ENCODE measurements at places on chromosomes 5 and 9.

DNA sequence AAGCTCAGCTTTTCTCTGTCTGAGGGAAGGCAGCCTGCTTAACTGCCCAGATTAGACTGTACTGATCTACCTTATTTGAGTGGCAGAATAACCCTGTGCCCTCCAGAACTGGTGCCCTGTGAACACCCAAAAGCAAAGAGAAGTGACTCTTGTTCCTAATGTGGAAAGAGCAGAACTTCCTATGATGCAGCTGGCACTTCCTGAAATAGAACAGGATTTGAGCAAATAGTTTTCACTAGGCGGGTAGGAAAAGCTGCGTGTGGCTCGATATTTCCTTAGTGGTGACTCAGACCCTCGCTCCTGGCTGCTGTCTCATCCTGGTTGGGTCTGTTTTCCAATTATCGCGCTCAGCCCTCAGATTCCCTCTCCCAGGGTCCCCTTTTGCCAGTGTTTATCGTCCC lies 89.9 kb downstream of the SH3TC2 start:
- DNase-seq, result no peak

- no peak for DNase-seq
These were observed 4.2 kb downstream of the NINJ1 start for GRCh38 chr9:93129691-93130500.

DNA sequence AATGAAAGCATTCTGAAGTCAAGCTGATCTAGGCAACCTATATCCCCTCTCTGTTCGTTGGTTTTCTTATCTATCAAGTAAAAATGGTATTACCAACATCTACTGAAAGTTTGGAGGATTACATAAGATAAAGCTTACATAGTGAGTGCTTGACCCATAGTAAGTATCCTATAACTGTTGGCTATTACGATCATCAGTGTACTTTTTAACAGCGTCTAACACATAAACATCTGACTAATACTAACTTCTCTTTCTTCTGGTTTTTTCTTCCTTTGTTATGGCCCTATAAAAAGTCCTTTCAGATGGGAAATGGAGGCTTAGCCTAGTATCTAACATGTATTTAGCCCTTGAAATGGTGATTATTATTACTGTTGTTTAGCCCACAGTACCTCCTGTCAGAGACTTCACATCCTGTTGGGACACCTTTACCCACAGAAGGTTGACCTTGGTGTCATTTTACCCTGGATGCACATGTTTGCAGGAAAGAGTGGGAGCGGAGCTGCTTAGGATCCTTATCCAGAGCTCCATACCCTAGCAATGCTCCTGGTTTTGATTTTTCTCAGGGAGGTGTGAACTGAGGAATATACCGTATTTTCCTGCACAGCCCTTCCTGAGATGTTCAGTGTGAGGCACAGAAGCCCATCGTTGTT lies 6.0 kb downstream of the INSYN2B start:
- no peak for DNase-seq

DNA sequence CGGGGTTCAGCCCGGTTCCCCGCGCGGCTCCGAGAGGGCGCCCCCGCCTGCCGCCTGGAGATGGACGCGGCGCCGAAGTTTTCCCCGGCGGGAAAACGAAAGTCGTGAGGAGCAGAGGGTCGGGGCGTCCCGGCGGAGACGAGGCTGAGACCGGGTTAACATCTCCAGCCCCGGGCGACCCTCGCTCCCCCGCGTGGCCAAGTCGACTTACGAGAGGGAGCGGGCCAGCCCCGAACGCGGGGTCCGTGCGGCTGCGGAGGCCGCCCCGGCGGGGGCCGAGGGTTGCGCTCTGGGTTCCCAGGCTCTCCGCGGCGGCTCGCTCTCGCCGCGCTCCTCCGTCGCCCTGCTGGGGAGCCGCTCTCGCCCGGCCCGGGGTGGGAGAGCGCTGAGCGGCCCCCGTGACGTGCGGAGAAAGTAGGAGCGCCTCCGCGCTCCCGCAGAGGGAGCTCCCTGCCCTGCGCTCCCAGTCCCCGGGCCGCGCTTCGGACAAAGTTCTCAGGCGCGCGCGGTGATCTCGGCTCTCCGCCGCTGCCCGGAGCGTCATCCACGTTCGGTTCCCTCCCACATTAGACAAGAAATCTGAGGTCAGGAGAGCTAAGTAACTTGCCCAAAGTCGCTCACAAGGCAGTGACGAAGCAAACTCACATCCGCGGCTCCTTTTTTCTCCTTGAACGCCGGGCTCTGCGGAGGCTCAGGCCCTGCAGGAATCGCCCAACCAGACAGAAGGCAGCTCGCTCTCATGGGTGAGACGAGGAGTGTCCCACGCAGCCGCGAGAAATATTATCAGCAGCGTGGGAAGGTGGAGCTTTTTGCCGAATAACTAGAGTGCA lies 1.2 kb upstream of the GCNT4 start:
- DNase-seq, result peak; percentile 60

DNA sequence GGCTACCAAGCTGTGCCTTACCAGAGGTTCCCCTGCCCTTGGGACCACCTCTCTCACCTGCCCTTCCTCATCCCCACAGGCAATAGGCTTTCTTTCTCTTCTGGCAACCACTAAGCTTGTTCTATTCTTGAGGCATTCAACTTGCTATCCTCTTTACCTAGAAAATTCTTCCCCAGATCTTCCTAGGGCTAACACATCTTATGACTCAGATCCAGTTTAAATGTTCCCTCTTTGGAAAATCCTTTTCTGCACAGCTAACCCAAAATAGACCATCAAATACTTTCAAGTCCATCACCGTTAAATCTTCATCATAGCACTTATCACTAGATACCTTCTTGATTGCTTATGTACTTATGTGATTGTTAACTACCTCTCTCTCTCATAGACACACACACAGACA lies 93.7 kb downstream of the ENC1 start:
- no peak for DNase-seq

GRCh38 chr5:59130431-59130830 lies 547.6 kb downstream of the RAB3C start:
- no peak for DNase-seq

DNA sequence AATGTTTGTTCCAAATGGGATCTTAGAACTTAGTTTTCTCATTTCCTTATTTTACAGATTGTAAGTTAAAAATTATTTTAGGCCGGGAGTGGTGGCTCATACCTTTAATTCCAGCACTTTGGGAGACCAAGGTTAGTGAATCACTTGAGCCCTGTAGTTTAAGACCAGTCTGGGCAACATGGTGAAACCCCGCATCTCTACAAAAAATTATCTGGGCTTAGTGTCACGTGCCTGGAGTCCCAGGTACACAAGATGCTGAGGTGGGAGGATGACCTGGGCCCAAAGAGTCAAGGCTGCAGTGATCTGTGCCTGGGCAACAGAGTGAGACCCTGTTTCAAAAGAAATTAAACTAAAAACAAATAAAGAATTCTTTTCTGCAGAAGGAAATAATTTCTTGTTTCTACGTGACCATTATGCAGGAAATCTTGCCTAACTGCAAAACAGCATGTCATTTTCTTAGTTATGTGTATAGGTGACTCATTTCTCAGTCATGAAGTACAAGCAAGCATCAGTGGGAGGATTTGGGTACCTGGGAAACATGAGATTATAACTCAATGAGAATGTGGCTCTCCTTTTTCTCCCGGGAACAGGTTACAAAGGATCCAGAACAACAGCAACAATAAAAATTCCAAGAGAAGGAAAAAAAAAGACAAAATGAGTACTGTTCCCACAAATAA lies 375.1 kb upstream of the ST8SIA4 start:
- DNase-seq, result no peak

GRCh38 chr9:38257626-38258215 lies 134.8 kb upstream of the ALDH1B1 start:
- DNase-seq, result no peak

GRCh38 chr9:133463234-133463863 lies 3.6 kb downstream of the CACFD1 start:
- no peak for DNase-seq

DNA sequence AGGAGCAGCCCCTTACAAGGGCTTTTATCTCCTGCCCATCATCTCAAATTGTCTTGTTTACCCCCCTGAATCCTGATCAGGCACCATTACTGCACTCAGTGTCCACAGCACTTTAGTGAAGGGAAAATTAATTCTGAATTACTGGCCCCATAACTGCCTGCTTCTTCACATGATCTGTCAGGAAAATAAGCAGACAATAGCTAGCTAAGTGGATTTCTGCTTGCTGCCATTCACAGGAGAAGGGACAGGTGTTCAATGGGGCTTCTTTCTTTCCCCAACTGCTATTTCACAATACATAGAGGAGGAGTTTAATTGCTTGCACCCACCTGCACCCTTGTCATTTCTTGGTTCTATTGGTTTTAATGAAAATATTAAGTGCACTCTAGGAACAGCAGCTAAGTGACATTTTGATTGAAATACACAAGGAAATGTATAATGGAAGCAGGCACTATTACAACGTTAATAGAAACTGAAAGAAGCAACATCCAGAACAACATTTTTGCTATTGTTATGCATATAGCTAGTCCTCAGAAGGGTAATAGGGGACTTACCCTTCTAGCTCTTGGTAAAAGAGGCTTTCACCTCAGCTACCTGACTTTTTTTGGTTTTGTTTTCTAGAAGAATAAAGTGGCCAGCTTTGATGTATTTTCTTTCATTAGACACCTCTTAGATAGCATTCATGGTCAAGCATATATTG lies 599.3 kb upstream of the TLE4 start:
- DNase-seq, result no peak

DNA sequence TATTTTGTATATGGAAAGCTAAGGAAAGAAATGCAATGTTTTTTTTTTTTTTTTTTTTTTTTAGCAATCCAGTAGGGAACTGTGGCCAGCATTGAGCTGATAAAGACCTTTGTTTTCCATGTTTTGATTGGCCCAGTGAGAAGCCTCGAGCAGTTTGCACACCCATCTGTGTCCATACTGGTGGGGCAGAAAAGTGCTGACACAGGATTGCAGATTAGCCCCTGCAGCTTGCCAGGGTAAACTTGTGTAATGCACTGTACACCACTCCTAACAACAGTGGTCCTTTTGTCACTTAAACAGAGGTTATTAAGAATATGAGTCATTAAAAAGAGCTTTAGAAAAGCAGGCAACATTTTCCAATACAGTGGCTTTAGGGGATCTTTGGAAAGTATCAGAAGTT lies 132.8 kb upstream of the CDKN2B start:
- DNase-seq, result no peak

- no peak for DNase-seq
These were observed 122.9 kb downstream of the NXNL2 start for GRCh38 chr9:88657893-88658292.

- no peak for DNase-seq
These were observed 15.7 kb downstream of the PNPLA7 start for GRCh38 chr9:137534256-137535119.

- no peak for DNase-seq
These were observed 25.1 kb downstream of the MGAT1 start for GRCh38 chr5:180777475-180777874.

DNA sequence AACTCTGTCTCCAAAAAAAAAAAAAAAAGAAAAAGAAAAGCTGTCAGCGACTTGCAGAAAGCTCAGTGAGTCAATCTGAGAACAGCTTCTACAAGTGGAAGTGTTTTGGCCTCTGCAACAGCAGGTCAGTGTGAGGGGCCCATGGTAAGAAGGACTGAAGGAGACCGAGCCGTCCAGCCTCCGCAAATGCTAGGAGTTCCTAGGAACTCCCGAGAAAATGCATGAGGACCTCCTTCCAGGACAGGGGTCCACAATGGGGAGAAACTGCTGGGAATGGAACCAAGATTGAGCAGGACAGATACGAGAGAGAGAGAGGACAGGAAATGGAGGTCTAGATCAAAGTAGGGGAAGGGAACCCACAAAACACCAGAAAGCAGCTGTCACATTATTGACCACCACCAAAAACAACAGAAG lies 180.5 kb downstream of the CRB2 start:
- no peak for DNase-seq

DNA sequence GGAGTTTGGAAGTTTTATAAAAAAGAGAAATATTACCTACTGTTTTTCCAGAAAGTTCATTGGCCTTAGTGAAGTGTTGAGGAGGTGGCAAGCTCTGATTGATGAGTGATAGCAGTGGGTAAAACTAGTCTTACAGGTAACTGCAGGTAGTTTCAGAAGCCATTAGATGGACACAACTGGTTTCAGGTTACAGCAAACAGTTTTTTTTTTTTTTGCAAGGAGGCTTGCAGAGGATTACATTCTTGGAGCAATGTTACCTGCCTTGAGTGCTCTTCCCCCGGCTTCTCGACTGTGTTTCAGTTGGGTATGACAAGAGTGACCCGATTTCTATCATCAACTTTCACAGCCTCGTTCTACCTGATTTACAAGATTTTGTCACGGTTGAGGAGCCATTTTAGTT lies 333.4 kb downstream of the YTHDC2 start:
- no peak for DNase-seq

DNA sequence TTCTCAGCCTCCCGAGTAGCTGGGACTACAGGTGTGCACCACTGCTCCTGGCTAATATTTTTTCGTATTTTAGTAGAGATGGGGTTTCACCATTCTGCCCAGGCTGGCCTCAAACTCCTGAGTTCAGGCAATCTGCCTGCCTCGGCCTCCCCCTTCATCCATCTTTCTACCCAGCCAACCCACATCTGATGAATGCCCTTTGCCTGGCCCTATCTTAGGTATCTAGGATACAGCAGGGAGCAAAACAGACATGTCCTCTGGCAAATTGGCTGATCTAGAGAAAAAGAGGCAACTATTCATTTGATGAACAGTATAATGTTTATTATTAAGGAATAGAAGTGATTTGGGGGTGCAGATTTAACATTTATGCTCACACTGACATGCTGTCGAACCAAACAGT lies 123.0 kb downstream of the TRIO start:
- DNase-seq, result no peak

DNA sequence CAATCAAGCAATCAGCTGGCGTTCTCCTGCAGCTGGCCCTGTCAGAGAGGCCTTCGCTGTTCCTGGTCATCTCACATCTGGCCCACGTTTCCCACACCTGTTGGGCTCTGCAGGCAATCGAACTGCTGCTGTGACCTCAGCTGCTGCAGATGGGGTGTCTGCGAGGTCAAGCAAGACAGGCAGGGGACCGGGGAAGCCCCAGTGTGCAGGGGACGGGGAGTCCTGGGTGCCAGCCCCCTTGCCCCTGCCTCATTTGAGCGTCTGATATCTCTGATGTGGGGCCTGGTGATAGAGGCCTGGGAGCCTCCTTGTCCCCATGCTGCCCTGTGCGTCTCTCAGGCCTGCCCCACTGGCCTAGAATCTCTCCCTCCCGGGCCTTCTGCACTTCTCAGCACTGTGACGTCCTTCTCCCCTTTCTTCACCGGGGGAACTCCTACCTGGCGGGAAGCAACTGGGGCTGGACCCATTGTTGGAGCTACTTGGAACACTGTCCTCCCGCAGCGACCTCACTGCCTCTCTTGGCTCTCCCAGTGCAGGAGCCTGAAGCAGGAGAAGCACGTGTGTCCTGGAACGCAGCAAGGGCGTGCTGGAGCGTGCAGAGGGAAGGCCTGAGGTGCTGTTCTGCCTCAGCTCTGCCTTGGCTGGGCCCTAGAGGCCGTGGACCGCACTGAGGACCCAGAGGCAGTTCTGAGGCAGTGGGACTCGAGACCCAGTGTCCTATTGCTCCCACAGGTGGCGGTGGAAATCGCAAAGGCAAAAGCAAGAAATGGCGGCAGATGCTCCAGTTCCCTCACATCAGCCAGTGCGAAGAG lies 3.9 kb downstream of the GRK6 start:
- no peak for DNase-seq
